Activated naive CD8-positive, alpha-beta T cell treated with anti-CD3 and anti-CD28 coated beads, Interleukin-2, amount 10 ng/mL, durations not matched to agents 7 days and 5 days (primary cell): ENCODE measurements at places on chromosomes 11 and 22. TPM values are rescaled to one million over a fixed set of nuclear protein-coding genes. Genes with fewer than 3 reads are reported as not detected.

DNA sequence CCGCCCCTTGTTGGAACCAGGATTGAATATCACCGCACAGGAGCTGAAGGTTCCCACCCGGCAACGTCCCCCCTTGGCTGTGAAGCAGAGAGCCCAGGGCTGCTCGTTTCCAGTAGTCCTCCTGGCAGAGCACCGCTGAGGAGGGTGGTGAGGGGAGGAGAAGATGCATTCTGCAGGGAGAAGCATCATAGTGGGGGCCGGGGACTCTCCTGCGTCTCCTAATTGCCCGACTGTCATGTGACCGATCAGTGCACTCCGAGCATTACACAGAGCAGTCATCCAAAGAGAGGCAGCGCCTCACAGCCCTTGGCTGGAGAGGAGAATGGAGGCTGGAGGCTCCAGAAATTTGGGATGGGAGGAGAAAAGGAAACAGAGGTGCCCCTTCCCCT, 85.0 kb upstream of the SEPTIN5 start:
- DNase-seq: peak; percentile 14

AGBL2 gene
- total RNA-seq: 8.3 TPM

GRCh38 chr11:38446336-38446735, 1848.3 kb upstream of the RAG2 start:
- DNase-seq: no peak

DNA sequence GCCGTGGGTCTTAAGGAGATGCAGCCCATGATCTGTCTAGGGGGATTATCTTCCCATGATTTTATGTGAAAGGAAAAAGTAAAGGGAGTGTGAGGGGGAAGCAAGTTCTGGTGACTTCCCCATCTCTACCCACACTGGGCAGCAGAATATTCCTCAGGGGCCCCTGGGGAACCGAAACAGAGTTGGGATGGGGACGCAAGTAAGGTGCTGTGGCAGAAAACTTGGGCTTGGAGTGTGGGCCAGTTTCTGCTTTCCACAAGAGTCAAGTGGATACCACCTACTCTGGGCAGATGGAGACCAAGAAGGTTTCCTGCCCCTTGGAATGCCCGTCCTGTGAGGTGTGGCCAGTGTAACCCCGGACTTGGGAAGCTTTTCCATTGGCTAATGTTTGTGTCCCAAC, 64.4 kb downstream of the SGSM3 start:
- DNase-seq: no peak

GRCh38 chr22:36398601-36399471, 11.1 kb upstream of the MYH9 start:
- no peak for DNase-seq

GRCh38 chr11:88494848-88495247, 157.3 kb upstream of the CTSC start:
- DNase-seq: no peak

DNA sequence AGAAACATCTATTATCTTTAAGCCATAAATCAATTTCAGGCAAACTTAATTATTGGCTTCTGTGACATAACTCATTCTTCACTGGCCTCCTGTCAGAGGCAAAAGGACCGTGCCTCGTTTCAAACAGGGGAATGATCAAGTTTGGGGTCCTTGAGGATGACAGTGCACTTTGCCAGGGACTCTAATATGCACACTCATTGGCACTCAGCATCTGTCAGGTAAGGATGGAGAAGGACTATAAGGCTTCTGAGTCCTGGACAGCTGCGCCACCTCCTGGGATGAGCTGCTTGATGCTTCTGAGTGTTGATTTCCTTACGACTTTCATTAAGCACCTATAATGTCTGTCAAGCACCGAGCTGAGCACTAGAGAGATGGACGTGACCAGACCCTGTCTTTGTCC, 20.2 kb downstream of the BPIFC start:
- DNase-seq: no peak

DNA sequence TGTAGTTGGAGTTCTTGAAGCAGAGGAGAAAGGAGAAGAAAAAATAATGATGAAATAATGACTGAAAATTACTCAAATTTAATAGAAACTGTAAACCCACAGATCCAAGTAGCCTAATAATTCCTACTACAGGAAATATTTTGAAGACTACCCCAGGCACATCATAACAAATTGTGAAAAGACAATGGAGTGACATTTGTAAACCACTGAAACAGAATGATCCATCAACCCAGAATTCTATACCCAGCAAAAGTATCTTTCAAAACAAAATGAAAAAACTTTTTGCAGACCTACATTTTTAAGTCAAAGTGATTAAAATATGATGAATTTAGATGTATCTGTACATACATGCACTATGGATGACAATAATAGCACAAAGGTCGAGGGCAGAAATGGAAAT, 194.6 kb downstream of the TMEM135 start:
- DNase-seq: no peak

GRCh38 chr22:46663001-46663400, 42.8 kb downstream of the GRAMD4 start:
- no peak for DNase-seq

DNA sequence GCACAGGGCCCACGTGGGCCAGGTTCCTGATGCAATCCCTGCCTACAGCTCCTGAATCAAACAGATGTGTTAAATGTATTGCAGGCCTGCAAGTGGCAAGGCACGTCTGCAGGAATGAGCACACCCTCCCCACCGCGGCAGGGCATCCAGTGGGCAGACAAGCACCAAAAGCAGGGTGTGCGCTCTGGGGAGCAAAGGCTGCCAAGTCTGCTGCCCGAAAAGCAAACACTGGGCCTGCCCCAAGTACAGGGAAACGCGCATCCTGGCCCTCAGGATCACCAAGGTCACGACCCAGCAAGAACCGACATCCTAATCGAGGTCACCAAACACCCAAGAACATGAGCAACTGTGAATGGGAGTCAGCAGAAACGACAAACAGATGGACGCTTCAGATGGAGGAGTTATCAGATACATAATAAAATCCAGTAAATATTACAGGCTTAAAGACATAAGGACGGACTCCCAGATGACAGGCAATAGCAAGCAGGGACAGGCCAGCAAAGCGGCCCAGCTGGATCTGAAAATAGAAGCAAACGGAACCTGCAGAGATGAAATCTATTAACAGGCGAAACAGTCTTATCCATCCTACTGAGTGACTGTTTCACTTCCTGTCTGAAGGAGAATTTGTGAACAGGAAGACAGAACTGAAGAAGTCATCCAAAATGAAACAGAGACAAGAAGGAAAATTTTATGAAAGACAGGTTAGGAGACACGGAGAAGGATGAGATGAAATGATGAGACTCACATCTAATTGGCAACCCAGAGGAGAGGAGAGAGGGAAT, 26.7 kb downstream of the CARS1 start:
- no peak for DNase-seq

DNA sequence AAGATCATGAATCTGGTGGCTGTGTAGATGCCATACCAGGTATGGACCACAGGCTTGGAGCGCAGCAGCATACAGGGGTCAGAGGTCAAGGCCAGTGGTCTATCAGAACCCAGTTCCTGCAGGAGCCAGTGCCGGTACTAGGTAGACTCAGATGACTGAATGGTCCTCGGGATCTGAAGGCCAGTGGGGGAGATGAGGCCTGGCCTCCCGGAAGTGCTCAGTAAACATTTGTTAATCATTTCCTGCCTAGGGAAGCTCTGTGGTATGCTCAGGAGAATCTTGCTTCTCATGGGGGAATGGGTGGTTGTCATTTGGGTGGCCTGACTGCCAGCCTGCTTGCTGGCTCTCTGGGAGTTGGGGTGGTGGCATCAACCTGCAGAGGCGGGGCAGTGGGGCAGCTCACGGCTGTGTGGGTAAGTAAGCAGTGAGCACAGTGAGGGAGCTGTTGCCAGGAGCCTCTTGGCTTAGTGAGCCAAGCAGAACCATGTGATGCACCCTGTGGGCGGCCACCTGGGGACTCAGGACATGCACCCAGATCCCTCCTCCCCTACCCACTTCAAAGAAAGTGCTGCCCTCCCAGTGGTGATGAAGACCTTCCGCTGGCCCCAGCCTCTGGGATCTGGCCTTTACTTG, 33.0 kb downstream of the PTPRJ start:
- DNase-seq: peak; percentile 57

GAS2L1 gene
- 9.3 TPM for total RNA-seq

ENTHD1 gene
- total RNA-seq: 0.34 TPM

- DNase-seq: no peak
These were observed 37.8 kb upstream of the TH start for GRCh38 chr11:2209370-2209801.

DNA sequence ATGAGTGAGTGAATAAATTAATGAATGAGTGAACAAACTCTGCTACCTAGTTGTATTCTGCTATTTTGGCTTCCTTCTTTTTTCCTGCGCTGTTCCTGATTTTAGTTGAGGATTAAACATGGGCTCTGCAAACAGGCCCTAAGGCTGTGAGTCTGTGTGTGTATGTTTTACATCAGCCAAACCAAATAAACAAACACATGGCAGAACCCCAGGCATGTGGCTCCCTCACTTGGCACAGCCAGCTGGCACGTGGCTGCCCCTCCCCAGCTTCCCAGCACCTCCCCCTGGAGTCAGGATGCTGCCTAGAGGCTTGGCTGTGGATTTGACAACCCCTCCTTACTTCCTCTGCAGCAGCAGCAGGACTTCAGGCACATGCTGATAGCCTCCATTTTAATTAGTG, 593.2 kb downstream of the INSC start:
- DNase-seq: no peak
